ENCODE measurements at places on chromosomes 4 and X.

- no peak for DNase-seq
Measured at GRCh38 chrX:107626481-107626880, 1.8 kb upstream of the PRPS1 start.

DNA sequence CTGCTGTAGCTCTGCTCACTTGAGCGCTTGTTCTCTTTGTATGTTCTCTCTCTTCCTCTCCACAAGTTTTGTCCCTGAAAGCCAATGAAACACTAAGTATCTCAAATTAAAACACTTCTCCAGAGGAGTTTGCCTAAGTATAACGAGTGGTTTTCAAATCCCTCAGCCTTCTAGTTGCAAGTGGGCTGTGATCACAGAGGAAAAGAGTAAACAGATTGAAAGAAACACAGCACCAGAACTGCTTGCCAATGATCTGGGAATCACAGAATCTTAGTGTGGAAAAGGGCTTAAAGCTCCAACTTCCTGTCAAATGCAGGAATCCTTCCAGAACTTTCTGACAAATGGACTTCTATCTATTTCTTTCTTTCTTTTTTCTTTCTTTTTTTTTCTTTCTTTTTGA lies 4.8 kb upstream of the PRSS12 start:
- no peak for DNase-seq

GRCh38 chr4:189048119-189048518 lies 892.6 kb upstream of the FRG1 start:
- no peak for DNase-seq

DNA sequence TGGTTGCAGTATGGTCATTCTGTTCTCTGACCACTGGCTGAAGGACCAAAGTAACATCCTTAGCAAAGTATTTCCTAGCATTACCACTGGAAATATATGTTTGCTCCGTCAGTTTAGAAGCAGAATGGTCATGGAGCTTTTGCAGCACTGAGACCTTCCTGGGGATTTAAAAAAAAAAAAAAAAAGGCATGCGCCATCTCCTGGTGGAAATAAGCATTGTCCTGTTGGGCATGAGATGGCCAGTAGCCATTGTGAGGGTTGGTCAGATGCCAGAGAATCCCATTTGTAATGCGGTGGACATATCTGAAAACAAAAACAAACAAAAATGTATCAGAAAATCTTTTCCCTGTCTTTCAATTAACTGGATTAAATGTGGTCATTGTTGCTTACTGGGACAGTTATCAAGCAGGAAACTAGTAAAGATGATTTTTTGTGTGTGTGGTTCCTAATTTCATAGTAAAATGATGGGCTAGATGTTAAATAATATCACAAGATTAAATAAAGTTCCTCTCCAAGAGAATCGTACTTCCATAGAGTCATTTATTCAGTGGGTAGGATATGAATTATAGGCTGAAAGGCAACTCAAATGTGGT lies 139.6 kb downstream of the SOWAHB start:
- no peak for DNase-seq

DNA sequence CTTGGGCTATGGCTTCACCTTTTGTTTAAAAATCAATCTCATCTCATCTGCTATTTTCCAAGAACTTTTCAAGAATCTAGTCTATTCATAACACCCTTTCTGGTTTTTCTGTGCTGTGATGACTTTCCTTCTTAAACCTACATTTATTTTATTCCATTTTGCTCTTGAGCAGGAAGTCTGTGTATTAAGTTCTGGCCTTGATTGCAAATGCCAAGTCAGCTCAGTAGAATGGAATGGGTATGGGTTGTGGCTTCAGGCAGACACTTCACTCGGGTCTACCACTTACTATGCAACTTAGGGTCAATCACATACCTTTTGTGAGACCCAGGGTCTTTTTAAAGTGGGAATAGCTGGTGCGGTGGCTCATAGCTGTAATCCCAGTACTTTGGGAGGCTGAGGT lies 522.3 kb downstream of the TRIML1 start:
- no peak for DNase-seq

DNA sequence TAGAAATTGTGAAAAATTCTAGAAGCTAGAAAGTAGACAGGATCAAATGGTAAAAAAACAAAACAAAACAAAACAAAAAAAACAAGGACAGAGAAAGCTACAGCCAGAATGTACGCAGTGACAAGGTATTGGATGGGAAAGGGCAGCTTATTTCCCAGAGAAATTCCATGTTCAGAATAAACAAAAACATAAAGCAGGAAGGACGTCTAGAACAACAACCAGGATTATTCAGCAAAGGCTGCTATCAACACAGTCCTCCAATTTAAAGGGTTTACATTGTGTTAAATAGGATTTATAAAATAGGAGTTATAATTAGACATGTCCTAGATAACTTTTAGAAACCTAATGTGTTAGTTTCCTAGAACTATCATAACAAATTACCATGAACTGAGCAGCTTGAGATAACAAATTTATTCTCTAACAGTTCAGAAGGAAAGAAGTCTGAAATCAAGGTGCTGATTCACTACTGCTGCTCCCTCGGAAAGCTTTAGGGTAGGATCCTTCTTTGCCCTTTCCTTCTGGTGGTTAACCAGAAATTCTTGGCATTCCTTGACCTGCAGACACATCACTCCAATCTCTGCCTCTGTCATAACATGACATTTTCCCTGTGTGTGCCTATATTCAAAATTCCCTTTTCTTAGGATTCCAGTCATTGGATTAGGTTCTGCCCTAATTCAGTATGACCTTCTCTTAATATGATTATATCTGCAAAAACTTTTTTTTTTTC lies 175.6 kb downstream of the SNCA start:
- DNase-seq = no peak

DNA sequence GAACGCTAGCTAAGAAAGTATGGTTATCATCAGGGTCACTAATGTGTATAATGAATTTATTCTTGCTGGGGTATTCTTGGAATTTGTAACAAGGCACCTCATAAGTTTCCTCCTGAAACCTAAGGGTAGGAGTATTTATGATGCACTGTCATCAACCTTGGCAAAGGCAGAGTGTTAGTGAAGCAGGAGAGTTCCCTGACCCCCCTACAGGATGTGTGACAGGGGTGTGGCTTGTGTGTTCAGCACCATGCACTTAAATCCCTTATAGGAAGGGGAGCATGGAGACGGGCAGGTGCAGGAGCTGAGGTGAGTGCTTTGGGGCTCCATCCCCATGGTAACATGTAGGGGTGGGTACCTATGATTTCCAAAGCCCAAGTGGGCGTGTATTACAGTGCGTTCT lies 237.7 kb downstream of the GALNTL6 start:
- DNase-seq = no peak

All from stimulated activated CD4-positive, alpha-beta T cell treated with anti-CD3 and anti-CD28 coated beads, Interleukin-15, amount 100 ng/mL, for 1 hour (primary cell).